ENCODE measurements at places on chromosomes 3 and 15.

- DNase-seq: no peak
Observed at GRCh38 chr3:179701176-179701827, 48.5 kb downstream of the USP13 start.

- DNase-seq: peak; percentile 72
Observed at GRCh38 chr3:37243820-37244748, 69.7 kb upstream of the LRRFIP2 start.

- DNase-seq: peak; percentile 60
Observed at GRCh38 chr3:159828542-159828943, 160.1 kb upstream of the IL12A start.

DNA sequence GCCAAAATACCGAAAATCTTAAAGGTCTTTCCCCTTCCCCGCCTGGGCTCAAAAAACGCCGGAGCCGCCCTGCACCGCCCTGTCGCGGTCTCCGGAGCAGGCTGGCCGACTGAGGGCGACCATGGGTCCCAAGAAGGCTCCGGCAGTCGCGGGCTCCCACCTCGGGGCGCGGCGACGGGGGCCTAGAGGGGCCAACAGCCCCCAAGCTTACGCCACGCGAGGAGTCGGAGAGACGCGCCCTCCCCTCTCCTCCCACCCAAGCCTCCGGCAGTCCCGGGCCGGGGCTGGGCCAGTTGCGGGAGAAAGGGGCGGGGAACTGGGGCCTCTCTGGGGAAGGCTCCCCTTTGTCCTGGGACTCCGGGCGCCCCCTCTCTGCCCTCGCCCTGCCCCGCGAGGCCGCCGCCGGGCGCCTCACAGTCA, 69.2 kb downstream of the GOLGA8B start:
- DNase-seq: no peak

GRCh38 chr3:78026318-78026828, 986.5 kb downstream of the ROBO2 start:
- DNase-seq: no peak

DNA sequence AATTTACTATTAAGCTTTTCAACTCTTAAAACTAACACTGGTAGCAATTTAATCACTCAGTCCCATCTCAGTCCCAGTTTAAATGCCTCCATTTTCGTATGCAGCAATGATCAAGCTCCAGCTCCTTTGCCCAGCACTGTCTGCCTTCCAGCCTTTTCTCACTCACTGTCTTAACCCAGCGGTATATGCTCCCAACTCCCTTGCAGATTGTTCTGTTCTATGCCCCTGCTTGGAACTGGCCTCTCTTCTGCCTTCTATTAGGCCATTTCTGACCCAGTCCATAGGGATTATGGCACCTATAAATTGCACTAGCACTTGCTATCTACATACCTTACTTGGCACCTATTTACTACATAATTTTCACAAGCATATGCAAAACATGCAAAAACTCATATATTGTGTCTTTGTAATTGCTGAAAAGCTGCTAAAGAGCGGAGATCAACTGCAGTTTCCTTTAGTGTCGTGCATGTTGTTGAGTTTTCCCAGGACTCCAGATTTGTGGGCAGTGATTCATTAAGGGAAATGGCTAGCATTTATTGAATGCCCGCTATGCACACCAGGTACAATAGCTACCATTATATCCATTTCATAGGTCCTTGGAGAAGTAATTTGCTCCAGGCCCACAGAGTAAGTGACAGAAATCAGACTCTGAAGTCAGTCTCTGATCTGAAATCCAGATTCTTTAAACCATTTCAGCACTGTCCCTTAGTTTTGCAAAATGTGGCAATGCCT, 24.4 kb downstream of the CRBN start:
- DNase-seq: no peak

GRCh38 chr3:171172070-171172469, 145.6 kb upstream of the SLC2A2 start:
- no peak for DNase-seq

GRCh38 chr3:78221796-78222195, 1181.9 kb downstream of the ROBO2 start:
- DNase-seq: no peak

DNA sequence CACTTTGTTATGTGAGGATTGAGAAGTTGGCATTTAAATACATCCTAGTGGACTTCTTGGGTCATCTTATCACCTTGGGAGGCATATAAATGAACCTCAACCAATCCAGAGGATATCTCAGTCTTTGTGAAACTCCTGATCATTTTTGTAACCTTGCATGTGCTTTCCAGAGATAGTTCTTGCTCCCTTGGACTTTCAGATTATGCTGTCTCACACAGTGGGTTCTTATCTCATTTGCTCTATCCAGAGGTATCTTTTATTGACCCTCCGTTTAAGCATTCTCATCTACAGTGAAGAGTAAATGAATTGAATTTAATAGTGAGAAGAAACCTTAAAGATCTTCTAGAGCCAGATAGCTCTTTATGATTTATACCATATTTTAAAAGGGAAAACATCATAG, 10.4 kb downstream of the ARMC8 start:
- no peak for DNase-seq

GRCh38 chr15:69666441-69666882, 213.8 kb downstream of the RPLP1 start:
- peak; percentile 73 for DNase-seq

- DNase-seq: no peak
Observed at GRCh38 chr3:135862361-135862760, 103.2 kb upstream of the PPP2R3A start.

DNA sequence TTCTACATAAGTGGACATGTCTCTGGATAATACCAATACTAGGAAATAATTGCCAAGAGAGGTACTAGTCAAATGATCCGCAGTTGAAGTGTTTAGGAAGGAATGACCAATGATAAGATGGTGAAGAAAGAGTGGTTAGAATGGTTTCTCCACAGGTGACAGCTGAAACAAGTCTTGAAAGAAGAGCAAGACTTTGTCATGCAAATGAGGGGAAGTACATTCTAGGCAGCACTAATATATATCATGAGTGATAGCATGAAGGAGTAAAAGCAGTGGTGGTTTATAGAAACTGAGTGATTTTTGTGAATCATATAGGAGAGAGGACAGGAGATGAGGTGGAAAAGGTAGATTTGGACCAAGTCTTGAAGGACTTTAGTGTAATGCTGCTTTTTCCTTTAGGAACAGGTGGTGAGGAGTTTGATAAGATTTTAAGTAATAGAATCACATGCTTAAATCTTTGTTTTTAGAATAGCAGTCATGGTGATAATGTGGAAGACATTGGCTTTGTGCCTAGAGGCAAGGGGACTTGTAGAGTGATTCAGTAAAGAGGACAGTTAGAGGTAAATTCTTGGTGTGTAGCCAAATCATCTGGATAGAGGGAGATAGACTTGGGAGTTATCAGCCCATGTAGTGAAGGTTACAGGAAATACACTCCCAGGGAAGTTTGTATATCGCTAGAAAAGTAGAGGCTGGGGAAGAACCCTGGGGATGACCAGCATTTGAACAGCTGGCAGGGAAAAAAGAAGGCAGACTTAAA, 31.9 kb downstream of the SLMAP start:
- DNase-seq: no peak

DNA sequence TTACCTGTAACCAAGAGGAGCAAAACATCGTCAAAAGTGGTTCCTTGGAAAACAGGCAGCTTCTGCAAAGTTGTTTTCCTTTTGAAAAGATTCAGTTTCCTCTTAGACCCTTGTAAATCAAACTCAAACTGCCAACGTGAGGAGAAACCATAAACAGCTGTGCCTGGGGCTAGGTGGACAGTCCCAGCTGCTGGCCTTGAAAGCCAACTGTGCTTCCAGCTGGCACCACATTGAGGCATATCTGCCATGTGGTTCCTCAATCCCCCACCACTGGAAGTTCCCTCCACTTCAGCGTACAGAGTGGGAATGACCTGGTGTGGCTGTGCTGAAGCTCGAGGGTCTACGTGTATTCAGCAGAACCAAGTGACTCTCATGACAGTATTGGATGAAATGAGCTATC, 40.9 kb downstream of the HRH1 start:
- DNase-seq: no peak

GRCh38 chr3:16089521-16089920, 85.0 kb upstream of the GALNT15 start:
- DNase-seq: no peak
